Stimulated activated CD4-positive, alpha-beta T cell treated with anti-CD3 and anti-CD28 coated beads, Interleukin-1b, Interleukin-23, amount 100 ng/mL, for 48 hours (primary cell): ENCODE measurements at places on chromosomes 4 and X.

DNA sequence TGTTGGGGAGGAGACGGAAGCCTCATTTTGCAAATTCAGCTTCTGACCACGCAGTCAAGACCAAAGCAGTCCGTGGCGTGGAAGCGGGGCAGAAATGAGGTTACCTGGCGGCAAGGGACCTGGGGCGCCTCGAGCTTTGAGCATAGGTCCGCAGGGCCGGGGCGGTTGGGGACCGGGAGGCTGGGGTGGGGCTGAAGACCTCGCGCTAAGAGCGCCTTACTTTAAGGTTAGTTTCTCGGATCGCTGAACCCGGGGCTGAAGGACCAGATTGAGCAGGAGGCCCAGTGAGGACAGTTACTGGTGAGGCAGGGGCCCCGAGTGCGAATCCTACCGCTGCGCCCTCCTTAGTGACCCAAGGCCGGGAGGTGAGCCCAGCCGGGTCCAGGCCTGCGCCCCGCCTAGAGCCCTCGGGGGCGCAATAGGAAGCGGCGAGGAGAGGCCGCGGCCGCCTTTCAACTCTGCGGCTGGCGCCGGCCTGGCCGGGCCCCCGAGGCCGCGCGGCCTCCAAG lies 7.5 kb downstream of the MSX1 start:
- DNase-seq = no peak

GRCh38 chr4:53461244-53461643 lies 83.8 kb downstream of the FIP1L1 start:
- no peak for DNase-seq

DNA sequence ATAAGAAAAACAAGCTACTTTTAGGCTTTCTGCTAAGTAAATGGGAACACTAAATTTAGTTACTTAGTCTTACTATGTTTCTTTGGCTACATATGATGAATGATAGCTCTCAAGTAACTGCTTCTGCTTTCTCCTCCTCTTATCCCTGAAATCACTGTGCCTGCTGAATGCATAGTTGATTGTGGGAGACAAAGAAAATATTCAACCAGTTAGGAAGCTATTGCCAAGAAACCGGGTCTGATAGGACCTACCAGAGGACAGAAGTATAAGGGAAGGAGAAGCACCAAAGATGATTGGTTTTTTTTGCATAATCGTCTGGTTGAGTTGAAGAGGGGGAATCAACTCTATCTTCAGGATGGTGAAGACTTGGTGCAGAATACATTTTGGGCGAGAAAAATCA lies 28.0 kb upstream of the NDUFC1 start:
- DNase-seq = no peak

- no peak for DNase-seq
Measured at GRCh38 chr4:101355767-101356702, 8.7 kb upstream of the PPP3CA start.

DNA sequence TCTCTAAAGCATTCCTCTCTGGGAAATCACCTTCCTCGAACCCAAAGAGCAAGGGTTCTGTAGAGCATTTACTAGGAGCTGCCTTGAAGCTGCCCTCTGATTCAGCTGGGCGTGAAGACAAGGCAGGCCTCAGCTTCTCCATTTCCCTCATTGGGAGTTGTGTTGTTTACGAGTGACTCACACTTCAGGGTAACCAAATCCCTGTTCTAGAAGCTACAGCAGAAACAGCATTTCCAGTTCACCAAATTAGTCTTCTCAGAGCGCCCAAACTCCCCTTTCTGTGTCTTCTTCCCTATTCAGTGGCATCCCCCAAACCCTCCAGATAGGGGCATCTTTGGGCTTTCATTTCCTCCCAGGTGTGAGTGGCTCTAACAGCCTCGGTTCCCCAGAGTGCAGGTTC lies 863 bp upstream of the XPNPEP2 start:
- no peak for DNase-seq

GRCh38 chr4:121056066-121056465 lies 16.3 kb downstream of the NDNF start:
- no peak for DNase-seq

- no peak for DNase-seq
Measured at GRCh38 chrX:154749856-154750255, 1.0 kb downstream of the GAB3 start.

- no peak for DNase-seq
Measured at GRCh38 chr4:179292468-179292867, 1850.2 kb upstream of the AGA start.

- DNase-seq = no peak
Measured at GRCh38 chrX:43640482-43640881, 15.6 kb upstream of the MAOA start.
